GOT3 (cell line): ENCODE measurements at places on chromosomes 2 and 18.

DNA sequence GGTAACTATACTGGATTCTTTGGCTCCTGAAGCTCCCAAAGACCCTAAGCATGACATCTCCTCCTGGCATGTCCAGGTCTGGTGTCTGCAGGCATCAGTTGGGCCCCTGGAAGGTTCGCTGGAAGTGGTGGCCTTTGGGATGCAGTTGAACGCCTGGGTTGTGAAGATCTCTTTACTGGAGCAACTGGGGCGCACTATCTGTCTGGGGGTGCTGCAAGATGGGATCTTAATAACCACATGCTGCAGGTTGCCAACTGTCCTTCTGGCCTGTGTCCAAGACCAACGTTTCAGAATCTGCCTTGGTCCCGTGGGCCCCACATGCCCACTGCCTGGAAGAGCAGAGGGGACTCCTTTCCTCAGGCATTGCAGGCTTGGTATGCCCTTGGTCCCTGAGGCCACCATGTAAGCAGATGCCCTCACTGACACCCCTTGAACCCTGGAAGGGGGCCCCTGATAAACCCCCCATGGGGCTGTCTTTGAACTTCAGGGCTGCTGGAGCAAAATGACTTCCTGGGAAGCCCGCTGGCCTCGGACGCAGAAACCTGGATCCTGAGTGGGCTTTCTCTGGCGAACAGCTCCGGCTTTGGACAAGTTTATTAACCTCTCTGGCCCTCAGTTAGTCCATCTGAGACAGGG lies 101.9 kb downstream of the TWIST2 start:
- DNase-seq, result no peak

DNA sequence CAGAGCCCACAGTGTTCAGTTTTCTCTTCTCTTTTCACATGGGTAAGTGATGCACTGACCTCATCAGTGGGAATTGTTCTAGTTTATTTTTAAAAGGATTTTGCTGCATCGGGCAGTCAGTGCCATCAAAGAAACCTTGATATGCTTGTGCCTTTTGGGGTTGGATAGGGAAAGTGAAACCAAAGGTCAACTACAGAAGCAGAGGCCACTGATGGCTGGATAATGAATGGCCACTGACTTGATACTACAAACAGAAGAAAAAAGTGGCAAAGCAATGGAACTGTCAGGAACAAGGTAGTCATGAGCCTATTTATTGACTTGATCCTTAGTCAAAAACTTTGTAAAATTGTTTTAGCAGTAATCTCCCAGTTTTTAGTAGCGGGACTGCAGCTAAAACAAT lies 636.3 kb upstream of the ZEB2 start:
- no peak for DNase-seq

DNA sequence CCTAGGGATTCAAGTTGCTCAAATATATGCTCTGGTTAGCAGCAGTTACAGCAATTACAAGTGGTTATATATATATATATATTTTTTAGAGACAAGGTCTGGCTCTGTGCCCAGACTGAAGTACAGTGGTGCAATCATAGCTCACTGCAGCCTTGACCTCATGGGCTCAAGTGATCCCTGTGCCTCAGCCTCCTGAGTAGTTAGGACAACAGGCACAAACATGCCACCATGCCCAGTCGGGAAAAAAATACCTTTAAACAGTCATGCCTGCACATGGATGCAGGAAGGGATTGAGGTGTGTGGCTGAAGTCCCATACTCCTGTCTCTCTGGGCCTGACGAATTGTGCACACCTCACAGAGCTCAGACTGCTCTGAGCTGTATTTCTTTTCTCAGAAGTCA lies 19.6 kb upstream of the DNAH7 start:
- no peak for DNase-seq

- no peak for DNase-seq
Measured at GRCh38 chr2:191617575-191617974, 60.4 kb upstream of the NABP1 start.

DNA sequence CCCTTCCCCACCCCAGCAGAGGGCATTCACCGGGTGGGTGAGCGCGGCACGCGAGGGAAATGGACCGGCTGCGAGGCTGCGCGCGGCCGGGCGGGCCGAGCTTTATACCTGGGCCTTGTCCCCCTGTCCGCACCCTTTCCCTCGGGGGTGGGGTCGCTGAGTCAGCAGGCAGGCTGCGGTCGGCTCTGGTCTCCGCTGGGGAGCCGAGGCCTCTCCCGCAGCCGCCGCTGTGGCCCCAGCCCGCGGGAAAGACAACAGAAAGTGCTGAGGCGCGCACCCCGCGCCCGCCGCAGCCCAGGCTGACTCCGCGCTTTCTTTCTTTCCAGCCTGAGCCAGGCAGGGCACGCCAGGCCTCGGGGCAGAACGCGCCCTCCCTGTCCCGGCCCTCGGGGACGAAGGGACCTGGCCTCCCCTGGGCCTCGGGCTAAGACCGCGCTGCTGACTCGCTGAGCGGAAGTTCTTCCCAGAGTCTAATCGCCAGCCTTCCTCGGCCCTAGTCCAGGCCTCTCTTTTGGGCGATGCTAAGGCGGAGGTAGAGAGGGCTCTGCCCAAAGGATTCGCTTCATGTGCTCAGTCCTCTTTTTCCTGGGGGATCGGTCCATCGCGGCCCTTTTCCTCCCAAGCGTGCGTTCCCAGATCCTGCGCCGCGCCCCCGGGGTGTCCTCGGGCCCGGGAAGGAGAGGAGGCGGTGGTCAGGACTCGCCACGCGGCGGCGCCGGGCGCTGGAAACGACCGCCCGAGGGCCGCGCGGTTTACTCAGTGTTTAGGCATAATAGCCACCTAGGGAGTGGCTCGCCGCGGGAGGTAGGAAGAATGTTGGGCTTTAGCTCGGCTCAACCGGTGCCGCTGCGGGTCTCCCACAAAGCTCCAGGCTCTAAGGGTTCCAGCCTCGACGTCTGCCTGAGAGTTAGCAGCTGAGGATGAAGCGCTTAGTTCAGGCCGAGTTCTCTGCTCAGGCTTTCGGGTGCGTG lies at the start of gene CRYBA2:
Gene CRYBA2 (minus strand): TSS at position 78 of the 971 bp plus-strand sequence. CDS start 246 bp downstream, outside the sequence.
- no peak for DNase-seq

DNA sequence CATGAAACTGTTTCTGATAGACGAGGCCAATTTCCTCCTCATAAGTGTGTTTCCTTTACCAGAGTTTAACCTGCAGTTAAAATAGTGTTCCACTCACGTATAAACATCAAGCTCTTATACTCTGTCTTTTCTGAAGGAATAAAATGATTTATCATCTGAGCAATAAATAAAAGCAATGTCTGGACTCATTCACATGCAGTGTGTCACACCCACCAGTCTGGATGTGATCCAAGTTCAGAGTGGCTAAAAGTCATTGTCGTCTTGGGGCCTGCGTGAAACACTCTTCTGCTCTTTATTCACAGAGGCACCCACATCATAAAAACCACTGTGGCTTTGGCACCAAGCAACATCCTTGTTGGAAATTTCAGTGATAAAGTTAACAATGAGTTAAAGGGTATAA lies 19.5 kb upstream of the SLC9A4 start:
- DNase-seq, result no peak
